ENCODE measurements at places on chromosomes 16 and 17.

- DNase-seq, result no peak
These were observed 92.9 kb downstream of the IRF8 start for GRCh38 chr16:85991856-85992255.

DNA sequence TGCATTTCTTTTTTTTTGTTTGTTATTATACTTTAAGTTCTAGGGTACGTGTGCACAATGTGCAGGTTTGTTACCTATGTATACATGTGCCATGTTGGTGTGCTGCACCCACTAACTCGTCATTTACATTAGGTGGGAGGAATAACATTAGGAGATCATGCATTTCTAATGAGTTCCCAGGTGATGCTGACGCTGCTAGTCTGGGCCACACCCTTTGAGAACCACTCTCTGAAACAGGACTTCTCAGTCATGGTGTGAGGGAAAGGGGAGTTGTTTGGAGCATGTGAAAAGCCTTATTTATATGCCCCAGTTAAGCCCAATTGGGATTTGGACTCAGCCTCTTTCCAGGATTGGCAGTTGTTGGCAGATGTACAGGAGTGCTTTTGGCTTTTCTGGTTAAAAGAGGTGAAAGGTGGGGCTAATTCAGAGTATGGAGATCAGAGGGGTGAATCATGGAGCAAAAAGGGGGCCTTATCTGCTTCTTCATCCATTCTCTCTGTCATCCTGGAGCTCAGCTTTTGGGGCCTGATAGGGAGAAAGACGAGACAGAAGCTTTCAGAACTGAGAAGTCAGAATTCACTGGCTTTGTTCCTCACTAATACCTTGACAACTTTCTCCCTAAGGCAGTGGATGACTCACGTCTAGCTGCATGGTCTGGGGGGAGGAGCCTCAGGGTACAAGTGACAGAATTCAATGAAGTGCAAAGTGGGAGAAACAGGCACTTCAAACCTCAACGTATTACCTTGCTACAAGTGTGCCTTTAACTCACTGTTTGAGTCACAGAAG lies 180.0 kb upstream of the CACNG3 start:
- no peak for DNase-seq

GRCh38 chr17:4136373-4136772 lies 6.5 kb downstream of the ZZEF1 start:
- no peak for DNase-seq

GRCh38 chr16:59729613-59730012 lies 995.5 kb upstream of the GOT2 start:
- no peak for DNase-seq

DNA sequence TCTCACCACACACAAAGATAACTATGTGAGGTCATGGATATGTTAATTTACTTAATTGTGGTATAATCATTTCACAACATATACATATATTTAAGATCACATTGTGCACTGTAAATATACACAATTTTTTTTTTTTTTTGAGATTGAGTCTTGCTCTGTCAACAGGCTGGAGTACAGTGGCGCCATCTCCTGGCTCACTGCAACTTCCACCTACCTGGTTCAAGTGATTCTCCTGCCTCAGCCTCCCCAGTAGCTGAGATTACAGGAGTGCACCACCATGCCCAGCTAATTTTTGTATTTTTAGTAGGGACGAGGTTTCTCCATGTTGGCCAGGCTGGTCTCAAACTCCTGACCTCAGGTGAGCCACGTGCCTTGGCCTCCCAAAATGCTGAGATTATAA lies 11.5 kb upstream of the PRSS54 start:
- DNase-seq, result no peak
